ENCODE measurements at places on chromosomes 1 and 21.
A peak's percentile ranks its signal among the peaks of the same experiment; 100 is the strongest.

DNA sequence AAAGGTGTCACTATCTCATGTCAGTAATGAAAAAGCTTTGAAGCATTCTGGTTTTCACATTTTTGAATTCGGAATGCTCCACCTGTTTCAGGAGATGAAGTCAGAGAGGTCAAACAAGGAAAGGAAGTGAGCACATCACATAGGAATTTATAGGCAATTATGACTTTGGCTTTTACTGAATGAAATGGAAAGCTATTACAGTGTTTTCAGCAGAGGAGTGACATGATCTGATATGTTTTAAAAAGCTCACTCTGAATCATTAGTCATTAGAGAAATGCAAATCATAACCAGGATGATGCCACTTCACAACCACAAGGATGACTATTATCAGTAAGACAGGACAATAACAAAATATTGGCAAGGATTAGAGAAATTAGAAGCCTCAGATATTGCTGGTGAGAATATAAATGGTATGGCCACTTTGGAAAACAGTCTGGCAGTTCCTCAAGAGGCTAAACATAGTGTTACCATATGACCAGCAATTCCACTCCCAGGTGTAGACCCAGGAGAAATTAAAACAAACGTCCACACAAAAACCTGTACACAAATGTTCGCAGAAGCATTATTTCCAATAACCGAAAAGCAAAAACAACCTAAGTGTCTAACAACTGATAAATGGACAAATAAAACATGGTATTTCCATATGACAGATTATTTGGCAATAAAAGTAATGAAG lies 7.5 kb downstream of the TAF1A start:
- no peak for DNase-seq

GRCh38 chr1:45230537-45230936 lies 24.1 kb upstream of the ZSWIM5 start:
- DNase-seq = no peak

DNA sequence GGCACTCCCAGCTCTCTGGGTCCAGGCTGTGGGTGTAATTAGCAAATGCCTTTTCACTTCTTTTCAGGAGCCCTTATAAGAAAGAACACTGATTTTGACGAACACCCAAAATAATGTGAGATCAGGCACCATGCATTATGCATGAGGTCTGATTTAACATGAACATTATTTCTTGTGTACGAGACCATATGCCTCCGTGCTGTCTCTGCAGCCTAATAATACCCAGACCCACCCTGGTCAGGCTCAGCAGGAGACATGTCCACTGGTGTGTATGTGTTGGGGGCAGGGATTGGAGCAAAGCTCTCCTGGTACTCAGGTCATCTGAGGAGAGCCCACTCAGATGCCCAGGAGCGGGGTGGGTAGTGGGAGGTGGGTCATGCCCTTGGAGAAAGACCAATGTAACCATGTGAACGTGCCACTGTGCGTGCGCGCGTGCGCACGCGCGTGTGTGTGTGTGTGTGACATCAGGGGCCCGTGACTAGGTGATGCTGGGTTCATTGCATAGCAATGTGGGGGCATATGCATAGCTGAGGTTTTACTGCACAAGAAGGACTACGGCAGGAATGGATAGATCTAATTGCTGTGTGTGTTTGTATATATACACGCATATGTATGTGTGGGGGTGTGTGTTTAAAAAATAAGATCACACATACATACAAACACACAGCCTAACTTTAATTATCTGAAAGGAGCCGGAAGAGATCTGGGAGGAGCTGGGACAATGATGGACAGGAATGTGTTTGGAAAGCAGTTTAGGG lies 7.1 kb downstream of the POU3F1 start:
- DNase-seq = no peak

DNA sequence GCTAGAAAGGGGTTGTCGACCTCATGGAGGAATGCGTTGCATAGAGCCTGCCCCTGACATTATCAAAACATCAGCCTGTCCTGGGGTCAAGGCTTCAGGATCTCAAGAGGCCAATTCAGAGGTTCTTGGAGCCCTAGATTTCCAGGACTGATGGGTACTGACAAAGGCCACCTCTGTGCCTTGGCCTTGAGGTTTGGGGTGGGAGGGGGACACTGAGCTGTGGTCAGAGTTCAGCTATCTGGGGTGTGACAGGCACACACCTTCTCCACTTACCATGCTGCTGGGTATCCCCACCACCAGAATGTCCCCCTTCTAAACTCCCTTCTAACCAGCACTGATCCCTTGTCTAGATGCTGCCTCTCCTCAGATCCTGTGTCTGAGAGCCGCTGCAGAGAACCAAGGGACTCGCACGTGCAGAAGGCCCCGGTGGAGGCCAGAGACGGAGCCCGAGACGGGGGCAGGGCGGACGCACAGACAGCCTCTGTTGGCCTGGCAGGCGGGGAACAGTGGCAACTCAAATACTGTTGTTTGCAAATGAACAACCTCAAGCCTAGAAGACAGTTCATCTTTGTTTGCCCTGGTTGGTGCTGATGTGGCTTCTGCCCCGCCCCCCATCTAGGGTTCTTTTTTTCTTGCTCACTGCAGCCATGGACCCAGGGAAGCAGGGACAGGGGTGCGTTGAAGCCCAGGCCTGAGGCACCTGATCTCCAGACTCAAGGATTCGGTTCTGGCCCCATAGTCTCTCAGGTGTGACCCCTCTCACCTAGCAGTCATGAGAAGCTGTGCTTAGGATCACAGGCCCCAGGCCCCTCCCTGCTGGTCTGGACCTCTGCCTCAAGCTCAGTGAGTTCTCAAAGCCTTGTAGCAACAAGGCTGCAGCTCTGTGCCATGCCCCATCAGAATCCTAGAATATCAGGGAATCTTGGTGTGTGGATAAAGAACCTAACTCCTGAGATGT lies 28.1 kb upstream of the CSF1 start:
- DNase-seq = no peak

- no peak for DNase-seq
These were observed 6.4 kb downstream of the CD58 start for GRCh38 chr1:116564426-116564825.

DNA sequence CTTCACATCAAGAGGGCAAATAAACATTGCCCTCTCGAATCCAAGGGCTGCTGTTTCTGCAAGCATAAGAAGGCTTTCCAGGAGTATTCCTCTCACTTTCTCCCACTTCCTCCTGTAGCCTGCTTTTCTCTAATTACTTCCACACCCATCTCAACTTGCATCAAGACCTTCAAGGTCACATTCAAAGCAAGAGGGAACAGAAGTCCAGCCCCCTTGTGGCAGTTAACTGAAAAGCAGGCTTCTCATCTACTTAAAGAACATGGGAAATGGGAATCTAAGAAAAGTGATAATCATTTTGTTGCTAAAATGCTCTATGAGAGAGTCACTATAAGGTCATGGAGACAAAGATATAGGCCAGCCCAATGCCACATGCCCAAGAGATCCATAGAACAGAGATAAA lies 874.4 kb downstream of the KCNT2 start:
- DNase-seq = no peak

DNA sequence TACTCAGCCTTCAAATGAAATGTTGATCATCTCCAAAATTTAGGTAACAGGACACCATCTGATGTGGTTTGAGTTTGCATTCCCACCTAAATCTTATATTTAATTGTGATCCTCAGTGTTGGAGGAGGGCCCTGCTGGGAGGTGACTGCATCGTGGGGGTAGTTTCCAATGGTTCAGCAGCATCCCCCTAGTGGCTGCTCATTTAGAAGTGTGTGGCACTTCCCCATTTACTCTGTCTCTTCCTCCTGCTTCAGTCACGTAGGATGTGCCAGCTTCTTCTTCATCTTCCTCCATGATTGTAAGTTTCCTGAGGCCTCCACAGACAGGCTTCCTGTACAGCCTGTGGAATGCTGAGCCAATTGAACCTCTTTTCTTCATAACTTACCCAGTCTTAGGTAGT lies 731.2 kb downstream of the USP25 start:
- no peak for DNase-seq

GRCh38 chr1:118958140-118958539 lies 30.0 kb downstream of the TBX15 start:
- DNase-seq = no peak

GRCh38 chr1:24694380-24694843 lies 50.8 kb upstream of the CLIC4 start:
- DNase-seq = no peak

GRCh38 chr21:17397703-17398102 lies 115.1 kb upstream of the CXADR start:
- no peak for DNase-seq

GRCh38 chr1:167860231-167860923 lies 53.6 kb downstream of the ADCY10 start:
- no peak for DNase-seq

DNA sequence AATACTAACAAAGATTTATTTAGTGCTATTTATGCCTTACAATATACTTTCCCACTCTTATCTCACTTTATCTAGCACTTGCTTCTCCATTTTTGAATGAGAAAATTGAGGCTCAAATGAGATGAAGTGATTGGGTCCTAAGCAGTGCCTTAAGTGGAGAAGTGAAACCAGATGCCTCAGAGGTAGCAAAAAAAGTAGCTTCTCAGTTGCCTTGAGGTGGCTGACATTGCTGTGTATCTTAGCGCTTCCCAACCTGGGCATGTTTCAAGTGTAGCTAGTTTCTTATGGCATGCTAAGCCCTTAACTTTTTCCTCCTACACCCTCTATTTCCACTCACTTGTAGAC lies 390.4 kb downstream of the OMA1 start:
- DNase-seq = no peak

DNA sequence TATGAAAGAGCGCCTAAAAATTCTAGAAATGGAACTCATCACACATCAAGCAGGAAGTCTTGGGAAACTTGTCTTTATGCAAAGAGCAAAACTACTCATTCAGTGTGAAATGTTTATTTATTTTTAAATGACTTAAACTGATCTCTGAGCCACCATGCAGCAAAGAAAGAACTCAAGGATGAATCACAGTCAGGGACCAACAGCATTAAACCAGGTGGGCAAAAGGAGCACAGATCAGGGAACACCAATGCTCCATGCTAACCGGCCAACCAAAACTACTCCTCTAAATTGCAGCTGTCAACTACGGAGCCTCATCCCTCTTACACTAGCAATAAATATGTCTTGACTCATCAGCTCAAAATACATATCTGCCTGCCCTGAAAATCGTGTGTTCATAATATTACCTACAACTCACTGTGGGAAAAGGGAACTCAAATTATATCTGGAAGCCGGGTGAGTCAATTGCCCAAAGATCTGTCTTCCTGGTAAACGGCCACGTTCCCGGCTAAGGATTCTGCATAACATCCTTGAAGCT lies 129.2 kb downstream of the PTPN14 start:
- DNase-seq = no peak

DNA sequence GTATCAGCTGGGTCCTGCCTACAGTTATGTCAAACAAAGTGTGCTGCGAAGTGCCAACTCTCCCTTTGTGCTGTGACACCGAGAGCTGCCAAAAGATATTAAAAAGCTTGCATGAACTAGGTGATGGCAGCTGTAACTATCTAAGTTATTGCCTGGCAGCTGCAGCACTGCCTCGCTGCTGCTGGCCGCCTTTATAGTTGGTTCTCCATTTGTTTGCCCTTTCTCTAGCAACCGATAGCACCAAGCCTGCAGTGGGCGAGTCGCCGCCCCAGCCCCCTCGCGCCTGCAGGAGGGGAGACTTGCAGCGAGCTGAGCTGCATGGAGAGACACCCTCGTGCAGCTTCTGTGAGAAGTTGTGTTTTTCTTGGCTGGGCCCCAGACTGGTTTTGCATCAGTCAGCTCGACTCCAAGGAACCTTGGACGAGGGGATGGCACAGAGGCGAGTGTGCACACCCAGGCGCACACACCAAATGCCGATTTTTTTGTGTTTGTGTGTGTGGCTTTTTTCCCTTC lies 330.6 kb downstream of the RPS6KC1 start:
- no peak for DNase-seq

DNA sequence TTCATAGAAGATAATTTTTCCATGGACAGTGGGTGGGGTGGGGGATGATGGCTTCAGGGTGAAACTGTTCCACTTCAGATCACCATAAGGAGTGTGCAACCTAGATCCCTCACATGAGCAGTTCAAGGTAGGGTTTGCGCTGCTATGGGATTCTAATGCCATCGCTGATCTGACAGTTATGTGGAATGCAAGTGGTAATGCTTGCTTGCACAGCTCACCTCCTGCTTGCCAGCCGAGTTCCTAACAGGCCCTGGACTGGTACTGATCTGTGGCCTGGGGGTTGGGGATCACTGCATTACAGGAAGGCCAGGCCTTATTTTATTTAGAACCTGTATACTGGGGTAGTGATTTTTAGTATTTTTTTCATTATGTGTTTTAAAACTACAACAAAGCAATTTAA lies 22.0 kb downstream of the MAN1A2 start:
- no peak for DNase-seq

GRCh38 chr1:83860490-83861221 lies 138.3 kb downstream of the TTLL7 start:
- DNase-seq = peak; percentile 58

GRCh38 chr1:225191199-225191753 lies 236.6 kb downstream of the LBR start:
- no peak for DNase-seq

- DNase-seq = no peak
These were observed 853.8 kb downstream of the USP25 start for GRCh38 chr21:16583556-16583955.

DNA sequence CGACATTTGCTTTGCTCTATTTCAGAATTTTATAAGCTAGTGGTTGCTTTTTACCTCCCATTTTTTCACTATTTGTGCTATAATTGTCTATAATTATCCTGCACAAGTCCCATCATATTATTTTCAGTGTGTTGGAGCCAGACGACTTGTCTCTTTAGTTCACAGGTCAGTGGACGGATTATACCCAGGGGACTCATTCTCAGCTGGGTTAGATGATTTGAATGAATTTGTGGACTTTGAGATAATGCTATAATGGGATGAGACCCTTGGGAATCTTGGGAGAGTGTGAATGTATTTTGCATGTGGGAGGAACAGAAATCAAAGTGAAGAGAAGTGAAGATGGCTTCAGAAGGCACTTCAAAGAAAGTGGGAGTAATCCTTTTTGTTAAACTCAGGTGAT lies 31.5 kb upstream of the KCNK1 start:
- no peak for DNase-seq

GRCh38 chr1:9069326-9070100 lies at the start of gene SLC2A5:
TSS of gene SLC2A5 (minus strand) at chr1:9069635. CDS start at chr1:9069536, 99 bp downstream.
- DNase-seq = no peak

- no peak for DNase-seq
These were observed 763.1 kb downstream of the USP25 start for GRCh38 chr21:16492892-16493291.

GRCh38 chr1:114286960-114287359 lies 133.3 kb upstream of the SYT6 start:
- no peak for DNase-seq

DNA sequence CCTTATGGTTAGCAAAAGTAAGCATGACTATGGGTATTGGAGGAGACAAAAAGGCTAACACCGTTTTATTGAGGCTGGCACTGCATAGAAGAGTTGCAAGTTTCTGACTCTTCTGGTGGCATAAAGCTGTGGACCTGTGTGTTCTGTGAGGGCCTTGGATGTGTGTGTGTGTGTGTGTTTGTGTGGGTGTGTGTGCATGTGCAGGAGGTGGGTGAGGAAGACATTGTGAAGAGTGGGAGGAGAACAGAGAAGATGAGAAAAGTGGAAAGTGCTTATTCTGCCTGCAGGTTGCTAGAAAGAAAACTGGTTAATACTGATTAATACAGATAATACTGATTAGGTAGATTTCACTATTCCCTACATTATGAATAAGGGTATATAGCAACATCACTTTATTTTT lies 12.6 kb downstream of the SLC22A15 start:
- no peak for DNase-seq
